Suppressor macrophage treated with lipopolysaccharide for 4 hours (primary cell): ENCODE measurements at places on chromosomes 2 and 18.

DNA sequence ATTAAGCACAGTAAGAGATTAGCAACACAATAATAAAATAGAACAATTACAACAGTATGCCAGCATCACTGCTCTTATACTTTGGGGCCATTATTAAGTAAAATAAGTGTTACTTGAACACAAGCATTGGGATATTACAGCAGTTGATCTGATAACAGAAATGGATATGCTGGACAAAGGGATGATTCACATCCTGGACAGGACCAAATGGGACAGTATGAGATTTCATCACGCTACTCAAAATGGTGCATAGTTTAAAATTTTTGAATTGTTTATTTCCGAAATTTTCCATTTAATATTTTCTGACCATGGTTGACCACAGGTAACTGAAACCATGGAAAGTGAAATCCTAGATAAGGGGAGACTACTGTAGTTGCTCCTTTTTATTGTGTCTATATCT, 138.2 kb downstream of the UBR3 start:
- DNase-seq, result no peak

- no peak for DNase-seq
Measured at GRCh38 chr2:233486357-233486756, 80.2 kb downstream of the USP40 start.

DNA sequence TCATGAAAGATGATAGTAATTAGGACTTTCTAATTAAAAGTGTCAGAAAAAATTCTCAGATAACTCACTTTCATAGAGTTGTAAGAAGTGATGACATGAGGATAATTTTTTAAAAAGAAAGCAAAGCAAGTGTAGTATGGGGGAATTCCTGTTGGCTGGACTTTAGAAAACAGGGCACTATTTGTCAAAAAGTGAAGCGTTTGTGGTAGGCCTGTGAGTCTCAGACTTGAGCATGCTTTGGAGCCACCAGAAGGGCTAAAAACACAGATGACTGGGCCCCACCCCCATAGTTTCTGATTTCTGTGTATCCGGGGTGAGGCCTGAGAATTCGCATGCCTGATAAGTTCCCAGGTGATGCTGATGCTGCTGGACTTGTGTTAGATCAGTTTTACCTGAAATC, 222.6 kb upstream of the LRRTM1 start:
- DNase-seq, result no peak

GRCh38 chr2:8862230-8862629, 24.8 kb upstream of the KIDINS220 start:
- no peak for DNase-seq

DNA sequence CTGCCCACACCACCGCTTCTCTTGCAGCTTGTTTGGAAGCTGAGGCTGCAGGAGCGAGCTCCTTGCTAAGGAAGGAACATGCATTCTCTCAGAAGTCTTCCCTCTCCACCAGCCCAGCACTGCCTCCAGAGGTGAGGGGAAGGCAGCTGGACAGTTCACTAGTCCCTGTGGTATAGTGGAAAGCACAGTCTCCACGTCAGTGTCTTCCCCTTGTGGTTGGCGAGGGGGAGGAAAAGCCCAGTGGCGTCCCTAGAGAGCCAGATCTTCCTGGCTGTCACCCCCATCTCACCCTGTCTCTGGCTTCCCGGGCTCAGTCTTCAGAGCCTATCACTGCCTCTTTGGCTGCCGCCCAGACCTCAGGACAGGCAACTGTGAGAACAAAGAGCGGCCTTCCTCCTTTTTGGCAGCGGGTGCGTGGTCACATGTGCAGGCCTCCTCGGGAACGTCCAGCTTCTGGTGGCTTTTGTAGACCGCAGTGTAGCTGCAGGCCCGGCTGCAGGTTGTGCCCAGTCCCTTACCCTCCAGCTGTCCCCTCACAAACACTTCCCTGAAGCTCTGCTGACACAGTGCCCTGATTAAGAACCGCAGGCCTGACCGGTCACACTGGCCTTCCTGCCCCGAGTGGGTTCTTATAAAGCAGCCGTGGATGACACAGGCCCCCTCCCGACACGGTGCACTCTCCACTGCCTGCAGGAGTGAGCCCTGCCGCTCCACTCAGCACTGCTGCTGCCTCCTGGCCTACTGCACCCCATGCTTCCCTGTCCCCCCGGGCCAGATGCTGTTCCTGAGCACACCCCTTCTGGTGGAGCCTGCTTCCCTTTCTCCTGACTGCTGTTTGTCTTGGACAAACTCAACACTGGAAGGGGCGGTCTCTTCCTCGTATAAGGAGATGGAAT, 90.9 kb downstream of the RNF144A start:
- DNase-seq, result peak; percentile 71
